ENCODE measurements at places on chromosomes 2 and 18.

GRCh38 chr2:233974530-233975071 is 57.4 kb downstream of the TRPM8 start:
- peak; percentile 68 for DNase-seq

DNA sequence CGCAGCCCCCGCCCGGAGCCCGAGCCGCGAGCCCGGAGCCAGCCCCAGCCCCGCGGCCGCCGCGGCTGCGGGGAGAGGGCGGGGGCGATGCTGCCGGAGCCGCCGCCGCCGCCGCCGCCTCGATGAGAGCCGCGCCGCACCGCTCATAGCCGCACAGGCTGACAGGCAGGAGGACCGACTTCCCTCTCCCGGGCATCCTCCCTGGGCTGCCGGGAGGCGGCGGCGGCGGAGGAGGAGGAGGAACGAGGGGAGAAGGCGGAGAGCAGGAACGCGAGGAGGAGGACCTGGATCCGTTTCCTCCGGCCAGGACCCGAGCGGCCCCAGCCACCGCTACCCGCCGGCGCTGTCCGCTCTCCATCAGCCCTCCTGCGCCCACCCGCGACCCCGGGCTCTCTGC is 370 bp downstream of the KLHL29 start:
- DNase-seq: no peak

DNA sequence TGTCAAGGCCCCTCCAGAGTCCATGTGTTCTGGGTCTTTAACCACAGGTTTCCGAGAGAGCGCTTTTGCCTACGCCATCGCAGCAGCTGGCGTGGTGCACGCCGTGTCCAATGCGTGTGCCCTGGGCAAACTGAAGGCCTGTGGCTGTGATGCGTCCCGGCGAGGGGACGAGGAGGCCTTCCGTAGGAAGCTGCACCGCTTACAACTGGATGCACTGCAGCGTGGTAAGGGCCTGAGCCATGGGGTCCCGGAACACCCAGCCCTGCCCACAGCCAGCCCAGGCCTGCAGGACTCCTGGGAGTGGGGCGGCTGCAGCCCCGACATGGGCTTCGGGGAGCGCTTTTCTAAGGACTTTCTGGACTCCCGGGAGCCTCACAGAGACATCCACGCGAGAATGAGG is 9.3 kb downstream of the WNT10A start:
- DNase-seq: no peak

DNA sequence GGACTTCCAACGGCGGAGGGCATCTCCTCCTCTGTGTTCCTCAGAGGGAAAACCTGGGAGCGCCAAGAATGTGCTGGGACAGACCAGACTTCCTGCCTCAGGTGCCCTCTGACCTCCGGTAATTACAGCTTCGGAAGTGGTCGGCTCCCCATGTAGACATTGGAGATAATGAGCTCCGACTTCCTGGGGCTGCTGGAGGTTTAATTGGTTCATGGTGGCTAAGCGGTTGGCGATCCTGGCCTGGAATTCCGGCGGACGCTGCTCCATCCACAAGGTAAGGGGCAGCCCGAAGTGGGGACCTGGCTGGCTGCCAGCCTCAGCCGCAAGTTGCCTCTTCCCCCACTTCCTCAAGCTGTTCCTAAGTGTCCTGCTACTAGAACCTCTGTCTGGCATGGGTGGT is 83.2 kb upstream of the EPC2 start:
- no peak for DNase-seq

DNA sequence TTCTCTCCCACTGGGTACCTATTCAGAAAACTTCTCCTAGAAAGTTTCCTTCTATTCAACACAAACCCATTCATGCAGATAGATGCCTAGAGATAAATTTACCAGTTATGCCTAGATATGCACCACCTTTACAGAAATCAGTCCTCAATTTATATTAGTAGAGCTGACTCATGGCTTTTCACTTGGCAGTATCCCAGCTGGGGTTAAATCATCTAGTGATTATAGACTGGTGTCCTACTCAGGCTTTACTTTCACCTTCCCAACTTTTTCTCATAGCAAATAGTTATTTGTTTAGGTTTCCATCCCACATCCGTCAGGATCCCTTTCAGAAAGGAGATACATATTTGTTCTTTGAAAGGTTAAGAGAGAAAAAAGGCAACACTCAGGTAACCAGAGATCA is 124.5 kb downstream of the AQP4 start:
- DNase-seq: no peak

DNA sequence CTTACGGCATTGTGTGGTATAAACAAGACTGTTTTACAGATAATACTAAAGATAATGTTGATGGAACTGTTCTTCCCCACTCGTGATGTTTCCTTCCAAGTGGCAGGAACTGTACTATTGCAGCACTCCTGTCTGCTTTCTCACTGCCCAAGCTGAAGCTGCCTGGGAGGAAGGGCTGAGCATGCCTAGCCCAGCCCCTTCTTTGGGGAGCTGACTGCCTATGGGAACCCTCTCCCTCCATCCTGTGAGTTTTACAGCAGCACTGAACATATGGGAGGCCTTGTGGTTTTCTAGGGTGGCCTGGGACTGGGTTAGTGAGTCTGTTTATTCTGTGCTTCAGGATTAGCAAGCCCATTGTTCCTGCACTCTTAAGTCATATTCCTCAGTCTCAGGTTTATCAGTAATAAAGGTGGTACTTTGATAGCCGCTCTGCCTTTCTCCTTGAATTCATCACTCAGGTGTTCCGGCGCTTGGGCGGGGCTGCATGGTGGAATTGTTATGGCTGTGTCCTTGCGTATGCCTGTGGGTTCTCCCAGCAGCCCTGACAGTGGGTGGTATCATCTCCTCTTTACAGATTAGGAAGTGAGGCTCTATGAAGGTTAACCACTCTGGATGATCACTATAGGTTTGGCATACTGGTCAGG is 379.7 kb downstream of the PTPRM start:
- DNase-seq: no peak

GRCh38 chr18:23528580-23529472 is 25.5 kb downstream of the RMC1 start:
- no peak for DNase-seq

- no peak for DNase-seq
These were observed 818.1 kb downstream of the SLC4A3 start for GRCh38 chr2:220445429-220446105.

GRCh38 chr2:28129955-28130695 is 239.6 kb downstream of the BABAM2 start:
- no peak for DNase-seq

GRCh38 chr2:122707224-122707824 is 951.9 kb downstream of the TSN start:
- DNase-seq: no peak

Data from pulmonary artery endothelial cell (primary cell).